ENCODE measurements at places on chromosomes 4 and X.

DNA sequence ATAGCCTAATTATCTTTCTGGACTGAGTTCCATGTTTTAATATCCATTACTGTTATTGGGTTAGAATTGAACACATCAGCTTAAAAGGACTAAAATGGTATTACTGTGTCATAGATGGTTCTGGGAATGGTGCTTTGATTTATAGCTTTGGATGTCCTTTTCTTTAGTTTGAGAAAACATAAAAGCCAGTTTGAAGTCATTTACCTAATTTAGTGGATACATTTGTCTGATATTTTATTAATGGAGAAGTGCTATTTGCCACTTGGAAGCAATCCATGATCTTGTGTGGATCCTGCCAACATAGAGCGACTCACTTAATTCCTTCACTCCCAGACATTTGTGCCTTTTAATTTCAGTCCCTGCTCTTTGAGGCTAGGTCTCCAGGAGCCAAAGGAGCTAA, 212.4 kb upstream of the PACRGL start:
- no peak for DNase-seq

DNA sequence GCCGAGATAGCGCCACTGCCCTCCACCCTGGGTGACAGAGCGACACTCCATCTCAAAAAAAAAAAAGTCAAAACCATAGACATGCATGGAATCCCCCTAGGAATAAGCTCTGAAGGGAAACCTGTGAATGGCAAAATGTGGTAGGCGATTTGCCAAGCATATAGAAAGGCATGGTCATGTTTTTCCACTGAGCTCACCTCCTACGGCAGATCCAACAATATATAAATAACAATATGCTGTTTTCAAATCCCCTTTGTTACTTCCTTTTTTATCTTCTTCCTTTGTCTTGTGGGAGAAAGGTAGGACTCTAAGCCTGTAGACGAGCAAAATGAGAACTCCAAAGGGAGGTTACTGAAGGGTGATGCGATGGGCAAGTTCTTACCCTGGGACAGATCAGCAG, 219.0 kb downstream of the PALLD start:
- DNase-seq: no peak

DNA sequence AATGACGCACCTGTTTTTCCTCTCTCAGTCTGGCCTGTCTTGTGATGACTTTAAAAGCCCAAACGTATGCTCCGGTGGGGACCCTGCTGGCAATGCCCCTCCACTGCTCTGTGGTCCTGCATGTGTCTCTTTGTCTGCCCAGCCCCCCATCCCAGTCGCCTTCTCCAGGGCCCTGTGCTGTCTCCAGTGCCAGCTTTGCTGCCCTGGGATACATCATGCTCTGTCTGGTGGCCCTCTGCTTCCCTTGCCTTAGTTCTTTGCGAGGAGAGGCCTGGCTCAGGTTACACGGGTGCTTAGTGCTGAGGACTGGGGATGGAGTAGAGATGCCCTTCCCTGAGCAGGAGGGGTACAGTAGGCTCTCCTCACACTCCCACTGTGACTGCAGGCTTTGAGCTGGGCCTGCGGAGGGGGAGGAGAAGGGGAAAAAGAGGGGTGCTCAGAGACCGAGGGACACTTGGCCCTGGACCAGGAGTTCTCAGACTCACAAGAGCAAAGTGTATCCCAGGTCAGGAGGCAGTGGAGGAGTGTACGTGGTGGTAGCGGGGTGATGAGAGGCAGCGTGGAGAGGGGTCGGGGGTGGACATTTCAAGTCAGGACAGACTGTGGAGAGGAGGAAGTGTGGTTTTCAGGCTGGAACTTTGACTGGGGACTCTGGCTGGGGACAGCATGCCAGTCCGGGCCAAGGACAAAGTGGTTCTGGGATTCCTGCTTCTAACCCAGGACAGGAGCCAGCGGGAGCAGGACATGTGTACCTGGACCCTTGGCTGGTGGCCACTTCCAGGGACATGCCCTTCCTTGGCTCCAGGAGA, 2.8 kb downstream of the APLN start:
- DNase-seq: no peak

- no peak for DNase-seq
Measured at GRCh38 chrX:102138064-102138463, 4.2 kb downstream of the TCEAL6 start.

GRCh38 chr4:102759831-102760644, 730 bp downstream of the MANBA start:
- no peak for DNase-seq

GRCh38 chr4:188399834-188400233, 260.6 kb downstream of the TRIML1 start:
- DNase-seq: no peak

DNA sequence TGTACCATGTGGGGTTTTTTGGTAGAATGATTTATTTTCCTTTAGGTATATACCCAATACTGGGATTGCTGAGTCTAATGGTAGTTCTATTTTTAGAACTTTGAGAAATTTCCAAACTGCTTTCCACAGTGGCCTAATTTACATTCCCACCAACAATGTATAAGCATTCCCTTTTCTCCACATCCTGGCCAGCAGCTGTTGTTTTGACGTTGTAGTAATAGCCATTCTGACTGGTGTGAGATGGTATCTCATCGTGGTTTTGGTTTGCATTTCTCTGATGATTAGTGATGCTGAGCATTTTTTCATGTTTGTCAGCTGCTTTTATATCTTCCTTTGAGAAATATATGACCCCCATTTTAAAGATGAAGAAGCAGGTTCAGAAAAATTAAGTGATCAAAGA, 153.7 kb downstream of the CBR4 start:
- no peak for DNase-seq

GRCh38 chr4:37816006-37816405, 10.5 kb upstream of the PGM2 start:
- DNase-seq: no peak

DNA sequence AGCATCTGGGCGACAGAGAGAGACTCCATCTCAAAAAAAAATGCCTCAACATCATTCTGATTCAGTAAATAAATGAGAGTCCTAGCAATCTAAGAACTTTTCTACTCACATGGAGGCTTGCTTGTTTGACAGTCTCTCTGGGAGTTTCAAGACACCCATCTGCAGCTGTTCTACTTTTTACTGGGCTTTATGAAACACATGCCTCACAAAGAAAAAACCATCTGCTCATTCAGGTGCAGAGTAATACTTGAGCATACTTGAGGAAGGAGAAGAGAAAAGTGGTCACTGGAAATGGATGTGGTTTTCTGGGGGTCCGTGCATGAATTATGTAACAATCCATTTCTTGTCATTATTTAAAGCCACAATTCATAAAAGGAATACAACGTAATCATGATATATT, 87.1 kb upstream of the DDX53 start:
- DNase-seq: no peak

All from posterior vena cava (tissue), 2 donors.